Muscle of arm (tissue), 14 donors: ENCODE measurements at places on chromosomes 16 and 17. TPM values are rescaled to one million over a fixed set of nuclear protein-coding genes. Genes with fewer than 3 reads are reported as not detected.

TBC1D3 gene
- not detected for polyA plus RNA-seq

CCL17 gene
- not detected for polyA plus RNA-seq

IKZF3 gene
- 0.26 TPM for polyA plus RNA-seq

RAMP2 gene
- 68.5 TPM for polyA plus RNA-seq

PRR15L gene
- polyA plus RNA-seq, result not detected

LRRC75A gene
- 5.4 TPM for polyA plus RNA-seq

CACNG5 gene
- polyA plus RNA-seq, result not detected

ITGAD gene
- not detected for polyA plus RNA-seq
